Stimulated activated naive CD4-positive, alpha-beta T cell treated with Interleukin-2 at 50 U/mL for 16 hours (primary cell): ENCODE measurements at places on chromosomes 5 and 9.
A peak's percentile ranks its signal among the peaks of the same experiment; 100 is the strongest.

GRCh38 chr5:57665146-57665936 lies 182.7 kb upstream of the ACTBL2 start:
- DNase-seq, result no peak

DNA sequence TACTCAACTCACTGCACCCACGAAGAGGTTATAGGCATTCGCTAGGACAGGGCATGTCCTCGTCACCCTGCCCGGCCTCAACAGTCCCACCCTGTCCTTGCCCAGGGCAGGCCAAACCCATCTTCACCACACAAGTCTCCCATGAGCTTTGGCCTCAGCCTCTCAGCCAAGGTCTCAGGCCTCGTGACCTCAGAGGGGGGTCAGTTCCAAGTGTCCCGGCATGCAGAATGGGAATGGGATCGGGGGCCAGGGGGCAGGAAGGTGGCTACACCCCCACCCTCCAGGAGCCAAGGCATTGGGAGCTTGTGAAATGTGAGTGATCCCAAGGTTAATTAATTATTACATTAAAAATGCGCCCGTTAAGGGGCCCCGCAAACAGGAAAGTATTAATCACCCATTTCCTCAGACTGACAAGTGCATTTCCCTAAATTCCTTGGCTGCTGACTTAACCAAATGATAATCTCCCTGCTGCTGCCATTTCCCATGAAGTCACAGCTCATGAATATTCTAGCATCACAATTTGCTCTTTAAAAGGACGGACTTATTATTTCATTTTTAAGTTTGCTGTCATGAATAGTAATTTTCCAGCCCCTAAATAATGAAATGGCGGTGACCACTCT lies 8.0 kb upstream of the UBAC1 start:
- DNase-seq, result no peak

- DNase-seq, result no peak
These were observed 51.6 kb upstream of the PHYKPL start for GRCh38 chr5:178284093-178284675.

- no peak for DNase-seq
These were observed 19.7 kb downstream of the NFIL3 start for GRCh38 chr9:91403665-91404543.

- no peak for DNase-seq
These were observed 158.9 kb upstream of the FREM1 start for GRCh38 chr9:15069106-15069505.

GRCh38 chr9:127838375-127839078 lies 15.9 kb downstream of the ENG start:
- DNase-seq, result no peak

DNA sequence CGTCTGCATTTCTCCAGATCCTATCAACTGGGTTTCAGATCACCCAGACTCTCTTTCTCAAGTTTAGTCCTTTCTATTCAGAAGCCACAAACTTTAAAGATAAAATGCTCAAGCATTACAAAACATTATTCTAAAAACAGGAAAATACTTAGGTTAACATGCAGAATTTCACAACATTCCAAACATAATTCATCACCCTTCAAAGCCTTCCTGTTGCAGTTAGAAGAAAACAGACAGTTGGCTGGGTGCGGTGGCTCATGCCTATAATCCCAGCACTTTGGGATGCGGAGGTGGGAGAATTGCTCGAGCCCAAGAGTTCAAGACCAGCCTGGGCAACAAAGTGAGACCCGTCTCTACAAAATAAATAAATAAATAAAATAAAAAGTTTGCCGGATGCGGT lies 7.7 kb upstream of the OCLN start:
- no peak for DNase-seq

DNA sequence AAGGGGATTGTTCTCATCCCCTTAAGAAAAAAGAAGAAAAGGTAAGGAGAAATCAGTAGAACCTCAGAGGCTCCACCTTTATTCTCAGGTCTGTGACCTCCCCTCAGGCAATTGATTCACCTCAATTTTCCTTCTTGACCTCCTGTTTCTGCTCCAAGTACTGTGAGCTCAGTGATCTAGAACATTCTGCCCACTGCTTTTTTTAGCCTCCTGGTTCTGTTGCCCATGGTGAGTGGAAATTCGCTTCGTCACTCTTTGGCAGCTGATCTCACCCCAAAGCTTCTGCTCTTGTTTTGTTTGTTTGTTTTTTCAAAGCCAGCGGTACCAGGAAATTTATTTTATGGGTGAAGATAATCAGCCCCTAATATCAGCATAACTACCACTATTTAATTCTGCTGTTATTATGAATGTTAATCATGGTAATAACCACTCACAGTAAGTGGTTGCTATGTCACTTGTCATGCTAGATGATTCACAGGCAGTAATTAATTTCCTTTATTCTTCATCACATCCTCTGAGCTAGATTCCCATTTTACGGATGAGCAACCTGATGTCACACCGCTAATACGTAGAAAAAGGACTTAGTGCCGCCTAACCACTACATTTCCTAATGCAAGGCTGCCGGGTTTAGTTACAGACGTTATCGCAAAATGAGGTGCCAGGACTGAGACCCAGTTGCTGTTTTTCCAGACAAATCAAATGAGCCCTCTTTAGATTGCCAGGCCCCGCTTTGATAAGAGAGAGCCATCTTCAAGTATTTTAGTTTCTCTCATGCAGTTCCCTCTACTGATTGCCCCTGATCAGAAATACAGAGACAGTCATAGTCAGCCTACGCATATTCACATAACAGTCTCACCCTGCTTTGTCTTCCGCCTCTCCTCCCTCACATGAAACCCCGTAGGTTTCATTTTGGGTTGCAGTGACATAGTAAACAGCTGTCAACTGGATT lies 78.2 kb downstream of the CYFIP2 start:
- DNase-seq, result peak; percentile 27

- DNase-seq, result no peak
These were observed 24.6 kb downstream of the MEF2C start for GRCh38 chr5:88858392-88858791.
